Anterior cingulate cortex (tissue), 58 donors: ENCODE measurements at places on chromosomes 7 and 10.

DNA sequence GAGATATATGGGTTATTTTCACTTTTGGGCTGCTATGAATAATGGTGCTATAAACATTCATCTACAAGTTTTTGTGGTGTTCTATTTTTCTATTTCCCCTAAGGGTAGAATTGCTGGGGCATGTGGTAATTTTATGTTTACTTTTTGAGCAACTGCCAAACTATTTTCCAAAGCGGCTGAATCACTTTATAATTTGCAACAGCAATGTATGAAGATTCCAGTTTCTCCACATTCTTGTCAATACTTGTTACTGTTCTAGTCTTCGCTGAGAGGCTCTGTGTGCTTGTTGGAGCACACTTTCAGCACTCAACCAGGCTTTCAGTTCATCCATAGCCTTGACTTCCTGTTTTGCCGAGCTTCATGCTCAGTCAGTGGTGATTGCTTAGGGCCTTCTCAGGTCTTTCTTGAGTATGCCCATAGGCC lies 39.0 kb downstream of the ADK start:
- no peak for DNase-seq

DNA sequence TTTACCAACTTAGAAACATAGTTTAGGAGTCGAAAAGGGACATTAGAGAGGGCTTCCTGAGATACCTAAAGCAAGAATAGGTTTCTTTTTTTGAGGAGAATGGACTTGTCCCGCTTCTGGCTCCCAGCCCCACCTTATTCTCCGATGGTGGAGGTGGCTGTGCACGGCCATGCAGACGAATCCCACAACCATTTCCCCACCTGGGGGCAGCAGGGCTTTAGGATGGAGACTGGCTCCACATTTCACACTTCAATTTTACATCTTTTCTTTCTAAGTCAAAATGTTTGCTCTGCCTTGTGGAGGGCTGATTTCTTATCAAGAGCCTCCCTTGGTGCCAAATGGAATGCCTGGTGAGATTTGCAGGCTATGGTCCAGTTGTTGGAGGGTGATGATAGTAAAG lies 118.5 kb downstream of the GLRX3 start:
- DNase-seq = no peak

DNA sequence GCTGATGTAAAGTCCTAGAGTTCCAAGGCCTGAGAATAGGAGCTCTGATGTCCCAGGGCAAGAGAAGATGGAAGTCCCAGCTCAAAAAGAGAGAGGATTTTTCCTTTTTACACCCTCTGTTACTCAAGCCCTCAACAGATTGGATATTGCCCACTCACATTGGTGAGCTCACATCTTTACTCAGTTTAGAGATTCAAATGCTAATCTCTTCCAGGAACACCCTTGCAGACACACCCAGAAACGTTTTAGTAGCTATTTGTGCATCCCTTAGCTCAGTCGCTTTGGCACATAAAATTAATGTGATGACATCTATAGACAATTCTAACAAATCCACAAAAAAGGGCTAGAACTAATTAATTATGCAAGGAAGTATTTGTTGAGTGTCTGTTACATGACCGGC lies 27.1 kb downstream of the ARMC3 start:
- DNase-seq = no peak

- no peak for DNase-seq
Observed at GRCh38 chr10:32386623-32387260, 39.8 kb upstream of the EPC1 start.

DNA sequence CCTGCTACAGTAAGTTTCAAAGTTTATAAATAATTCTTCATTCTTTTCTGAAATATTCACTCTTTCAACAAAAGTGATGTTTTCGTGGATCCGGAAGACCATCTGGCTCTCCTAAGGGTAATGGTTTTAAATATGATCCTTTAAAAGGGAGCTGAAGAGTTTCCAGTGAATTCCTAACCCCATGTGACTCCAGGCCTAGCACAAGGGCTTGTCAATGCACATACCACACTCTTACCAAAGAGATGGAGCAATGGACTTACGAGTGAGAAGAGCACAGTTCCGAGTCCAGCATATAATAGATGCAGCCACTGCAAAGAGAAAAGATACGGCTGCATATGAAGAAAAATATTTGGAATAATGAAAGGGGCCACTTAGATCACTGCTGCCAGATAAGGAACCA lies 32.1 kb upstream of the GATAD1 start:
- no peak for DNase-seq

DNA sequence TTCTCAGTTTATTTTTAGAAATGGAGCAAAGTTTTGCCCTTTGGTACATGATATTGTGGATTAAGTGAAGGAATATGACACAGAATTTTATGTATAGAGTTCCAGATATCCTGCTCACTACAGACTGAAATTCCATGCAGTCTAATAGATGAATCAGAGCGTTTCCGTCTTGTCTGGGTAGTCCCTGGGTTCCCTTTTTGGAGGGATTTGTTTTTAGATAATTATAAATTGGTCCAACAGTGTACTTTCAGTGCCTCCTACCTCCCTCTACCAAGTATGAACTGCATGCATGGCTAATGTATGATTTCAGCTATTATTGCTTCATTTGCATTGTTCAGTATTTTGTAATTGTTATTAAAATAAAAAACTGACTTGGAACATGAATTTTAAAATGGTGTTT lies 74.4 kb downstream of the SEPTIN7 start:
- DNase-seq = no peak

- no peak for DNase-seq
Observed at GRCh38 chr7:5543361-5543760, 119.7 kb upstream of the TNRC18 start.

DNA sequence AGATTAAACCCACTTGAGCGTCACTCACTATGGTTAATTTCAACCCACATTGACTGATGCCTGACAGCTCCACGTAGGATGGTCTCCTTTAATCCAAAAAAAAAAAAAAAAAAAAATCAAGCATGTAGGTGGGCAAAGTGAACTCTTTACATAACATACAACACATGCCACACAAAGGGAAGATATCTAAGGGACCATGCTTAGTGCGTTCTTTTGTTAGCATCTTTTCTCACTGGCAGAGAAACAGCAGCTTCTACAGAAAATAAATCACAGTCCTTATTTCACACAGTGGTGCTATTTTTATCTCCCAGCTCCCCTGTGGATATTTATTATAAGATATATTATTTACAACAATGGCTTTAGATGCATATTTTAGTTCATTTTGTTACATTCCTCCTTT lies 652.0 kb upstream of the CELF2 start:
- no peak for DNase-seq

DNA sequence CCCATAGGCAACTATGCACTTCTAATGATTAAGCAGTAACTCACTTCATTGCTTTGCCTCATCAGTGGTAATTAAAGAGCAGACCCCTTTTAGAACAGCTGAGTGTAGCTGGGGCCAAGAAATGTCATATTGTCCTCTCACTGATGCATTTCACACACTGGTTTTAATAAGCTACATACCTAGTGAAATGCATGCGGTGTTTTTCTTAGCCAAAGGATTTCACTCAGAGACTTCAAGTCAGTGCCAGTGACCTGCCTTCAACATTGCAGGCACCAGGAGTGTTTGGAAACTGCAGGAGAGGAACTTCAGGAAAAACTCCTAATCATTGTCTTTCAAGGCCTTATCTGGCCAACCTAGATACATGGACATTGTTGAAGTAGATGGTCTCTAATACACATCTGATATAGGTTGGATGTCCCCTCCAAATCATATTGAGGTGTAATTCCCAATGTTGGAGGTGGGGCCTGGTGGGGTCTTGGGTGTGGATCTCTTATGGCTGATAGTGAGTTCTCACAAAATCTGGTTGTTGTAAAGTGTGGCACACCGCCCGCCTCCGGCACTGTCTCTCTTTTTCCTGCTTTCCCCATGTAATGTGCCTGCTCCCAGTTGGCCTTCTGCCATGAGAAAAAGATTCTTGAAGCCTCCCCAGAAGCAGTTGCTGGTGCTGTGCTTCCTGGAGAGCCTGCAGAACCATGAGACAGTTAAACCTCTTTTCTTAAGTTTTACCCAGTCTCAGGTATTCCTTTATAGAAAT lies 252.7 kb upstream of the PLXDC2 start:
- DNase-seq = no peak

DNA sequence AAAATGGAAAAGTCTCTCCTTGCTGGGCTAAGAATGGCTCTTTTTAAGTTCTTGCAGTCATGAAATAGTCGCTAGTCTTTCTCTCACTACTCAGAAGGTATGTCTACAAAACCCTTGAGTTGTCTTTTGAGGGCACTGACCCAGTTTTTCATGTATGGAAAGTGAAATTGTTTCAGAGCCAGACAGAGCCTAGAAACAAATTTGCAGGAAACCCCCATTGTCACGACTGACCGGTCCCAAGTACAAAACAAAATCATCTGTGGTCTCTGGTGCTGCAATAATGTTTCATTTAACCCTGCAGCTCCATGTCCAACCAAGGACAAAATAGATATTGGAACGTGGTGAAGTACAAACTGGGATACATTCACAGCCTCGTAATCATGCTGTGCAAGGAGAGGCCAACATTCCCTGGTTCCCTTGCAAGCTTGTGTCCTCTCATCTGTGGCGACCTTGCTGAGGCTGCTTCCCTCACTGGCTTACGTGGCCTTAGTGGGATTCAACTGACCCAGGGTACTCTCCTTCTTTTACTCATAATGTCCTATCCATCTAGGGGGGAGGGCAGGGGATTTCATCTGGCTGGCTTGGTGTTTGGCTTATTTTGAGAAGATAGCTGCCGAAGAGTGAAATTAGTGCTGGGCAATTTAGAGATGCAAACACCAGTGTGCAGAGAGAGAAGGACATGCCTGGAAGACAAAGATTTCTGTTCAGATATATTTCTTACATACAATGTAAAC lies 172.5 kb downstream of the IPMK start:
- no peak for DNase-seq

- no peak for DNase-seq
Observed at GRCh38 chr7:141012696-141013344, 1.9 kb downstream of the MRPS33 start.

DNA sequence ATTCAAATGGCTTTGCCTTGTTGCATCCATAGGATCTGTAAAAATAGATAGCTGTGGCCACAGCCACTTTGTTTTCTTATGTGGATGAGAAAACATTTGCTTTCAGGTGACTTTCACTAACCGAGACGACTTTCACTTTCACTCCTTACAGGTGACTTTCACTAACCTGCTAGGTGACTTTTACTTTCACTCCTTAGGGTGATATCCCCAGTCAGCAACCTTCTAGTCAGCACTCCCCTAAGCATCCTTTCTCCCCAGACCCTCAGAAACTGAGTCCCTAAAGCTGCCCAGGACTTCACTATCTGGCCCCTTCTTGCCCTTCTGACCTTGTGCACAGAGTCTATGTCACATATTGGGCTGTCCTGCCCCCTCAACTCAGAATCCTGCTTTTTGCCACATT lies 177.5 kb downstream of the RELN start:
- no peak for DNase-seq

DNA sequence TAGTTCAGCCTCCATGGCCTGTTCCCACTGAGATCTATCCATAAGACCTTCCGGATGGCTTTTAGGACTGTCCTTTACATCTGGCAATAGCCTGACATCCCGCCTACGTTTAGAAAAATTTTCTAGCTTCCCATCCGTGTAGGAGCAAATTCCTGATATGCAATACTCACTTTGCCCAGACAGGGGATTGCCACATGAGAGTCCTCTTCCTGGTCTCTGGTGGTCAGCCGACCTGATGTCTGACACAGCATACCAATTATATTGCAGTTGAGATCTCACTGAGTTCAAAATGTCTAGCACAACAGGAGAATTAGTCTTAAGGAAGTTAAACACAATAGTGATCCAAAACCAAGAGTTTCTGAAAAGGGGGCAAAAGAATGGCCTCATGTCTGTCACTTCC lies 9.4 kb upstream of the ETV1 start:
- DNase-seq = no peak

DNA sequence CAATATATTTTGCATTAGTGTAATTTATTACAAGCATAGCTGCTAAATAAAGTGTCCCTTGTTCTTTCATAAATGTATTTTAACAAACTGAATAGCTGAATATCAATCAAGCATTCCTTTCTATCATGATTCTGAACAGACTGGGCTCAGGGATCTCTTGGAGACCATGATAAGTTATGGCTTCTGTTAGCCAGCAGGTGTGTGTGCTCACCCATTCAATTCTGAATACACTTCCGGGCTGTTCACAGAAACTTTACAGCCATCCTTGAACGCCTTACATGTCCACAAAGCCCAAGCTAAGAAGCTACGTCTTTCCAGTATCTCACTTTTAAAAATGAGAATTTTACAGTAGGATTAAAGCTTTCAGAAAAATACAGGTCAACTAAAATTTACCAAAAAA lies 115.1 kb downstream of the SVIL start:
- no peak for DNase-seq

DNA sequence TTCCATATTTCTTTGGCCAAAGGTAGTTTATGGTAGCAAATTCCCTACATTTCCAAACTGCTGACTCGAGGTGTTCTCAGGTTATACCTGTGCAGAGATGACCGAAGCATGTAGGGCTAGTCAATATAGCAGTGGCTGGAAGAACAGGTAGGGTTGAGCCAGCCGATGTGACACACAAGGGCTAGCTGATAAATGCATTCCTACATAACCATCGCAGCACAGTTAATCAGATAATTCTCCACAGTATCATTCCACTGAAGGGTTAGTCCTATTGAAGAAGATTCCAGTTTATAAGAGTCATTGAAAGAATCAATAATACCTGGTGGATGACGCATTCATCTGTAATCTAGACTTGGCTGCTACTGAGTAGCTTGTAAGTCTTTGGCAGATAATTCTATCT lies 220.0 kb downstream of the KIF20B start:
- DNase-seq = no peak

DNA sequence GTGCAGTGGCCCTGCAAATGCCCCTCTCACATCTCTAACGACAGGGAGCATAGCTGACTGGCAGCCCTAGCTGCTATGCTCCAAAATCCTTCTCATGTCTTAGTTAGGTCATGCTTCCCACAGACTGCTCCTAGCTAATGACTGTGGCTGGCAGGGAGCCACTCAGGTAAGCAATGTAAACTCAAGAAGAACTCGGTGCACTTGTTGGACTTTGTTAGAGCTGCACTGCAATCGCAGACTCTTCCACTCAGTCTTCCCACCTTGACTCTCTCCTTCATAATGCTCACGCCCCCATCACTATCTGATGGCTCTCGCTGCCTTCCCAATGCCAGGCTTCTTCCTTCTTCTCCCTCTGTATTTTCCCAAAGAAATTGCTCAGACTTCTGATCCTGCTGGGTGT lies 24.0 kb downstream of the OR9A2 start:
- DNase-seq = no peak

GRCh38 chr7:104371980-104372357 lies 43.6 kb downstream of the LHFPL3 start:
- DNase-seq = no peak

GRCh38 chr10:49534670-49535381 lies 4.1 kb downstream of the ERCC6 start:
- DNase-seq = no peak

DNA sequence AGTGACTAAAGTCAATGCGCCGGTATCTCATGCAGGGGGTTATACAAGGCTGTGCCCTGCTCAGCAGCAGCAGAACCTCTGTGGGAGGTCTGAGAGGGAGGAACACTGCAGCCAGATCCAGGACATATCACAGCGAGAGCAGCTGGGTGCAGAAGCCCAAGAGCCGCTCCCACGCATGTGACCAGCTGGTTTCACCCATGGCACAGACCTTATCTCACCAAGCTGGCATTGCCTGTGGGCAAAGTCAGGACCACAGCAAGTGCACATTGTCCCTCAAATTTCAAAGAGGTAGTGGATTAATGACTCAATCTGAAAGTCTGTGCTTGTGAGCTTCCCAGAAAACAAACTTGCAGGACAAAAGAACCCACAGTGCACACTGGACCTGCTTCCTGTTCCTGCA lies 31.6 kb upstream of the AKR1C1 start:
- DNase-seq = no peak
